ENCODE measurements at places on chromosomes 1 and 21.

GRCh38 chr1:162006081-162006480 lies 17.6 kb downstream of the OLFML2B start:
- no peak for DNase-seq

DNA sequence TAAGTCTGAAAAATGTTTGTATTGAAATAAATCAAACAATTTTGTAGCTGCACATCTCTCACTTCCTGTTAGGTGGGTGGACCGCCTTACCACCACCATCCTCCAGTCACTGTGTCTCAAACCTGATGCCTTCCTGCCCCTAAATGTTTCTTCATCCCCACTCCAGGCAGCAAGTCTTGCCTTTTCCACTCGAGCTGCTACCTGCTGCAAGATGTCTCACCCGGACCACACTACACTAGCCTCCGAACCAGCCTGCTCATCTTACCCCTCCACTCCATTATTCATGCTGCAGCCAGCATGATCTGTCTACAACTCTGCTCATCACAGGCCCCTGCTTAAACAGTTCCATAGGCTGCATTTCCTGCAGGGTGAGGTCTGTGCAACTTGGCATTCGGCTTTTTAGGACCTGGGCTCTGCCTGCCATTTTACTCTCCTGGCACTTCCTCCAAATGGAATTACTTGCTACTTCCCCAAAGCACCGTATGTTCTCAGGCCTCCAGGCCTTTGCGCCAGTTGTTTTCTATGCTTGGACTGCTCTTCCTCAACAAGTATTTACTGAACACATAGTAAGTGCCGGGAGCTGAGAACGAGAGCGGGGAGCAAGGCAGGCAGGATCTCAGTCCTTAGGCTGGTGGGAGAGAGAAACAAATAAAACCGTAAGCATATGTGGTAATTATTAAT lies 5.2 kb upstream of the SF3A3 start:
- DNase-seq, result no peak

- DNase-seq, result no peak
Observed at GRCh38 chr1:18505666-18506065, 24.9 kb downstream of the KLHDC7A start.

- DNase-seq, result no peak
Observed at GRCh38 chr1:245999697-246000637, 507.1 kb downstream of the SMYD3 start.

DNA sequence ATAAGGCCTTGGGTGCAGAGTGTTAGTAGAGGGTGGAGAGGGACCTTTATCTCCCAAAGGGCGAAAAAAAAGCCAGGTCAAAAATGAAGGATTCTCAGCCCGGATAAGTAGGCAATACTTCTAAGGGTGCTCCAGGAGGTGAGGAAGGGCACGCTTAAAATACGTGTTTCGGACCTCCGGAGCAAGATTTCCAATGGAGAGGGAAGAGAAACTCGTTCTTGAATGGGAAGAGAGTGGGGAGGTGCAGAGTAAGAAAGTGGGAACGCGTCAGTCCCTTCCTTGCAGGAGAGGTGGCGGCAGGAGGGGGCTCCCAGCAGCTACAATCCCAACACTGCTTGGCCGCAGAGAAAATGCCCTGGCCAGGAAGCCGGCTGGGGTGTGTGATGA lies 581 bp downstream of the EFCAB14 start:
- no peak for DNase-seq

GRCh38 chr1:20477348-20478056 lies 8.5 kb downstream of the CAMK2N1 start:
- DNase-seq, result no peak

GRCh38 chr1:206117151-206117948 lies at the start of gene AVPR1B:
Gene AVPR1B (minus strand): TSS chr1:206117388. CDS start chr1:206116890, 498 bp downstream.
- no peak for DNase-seq

DNA sequence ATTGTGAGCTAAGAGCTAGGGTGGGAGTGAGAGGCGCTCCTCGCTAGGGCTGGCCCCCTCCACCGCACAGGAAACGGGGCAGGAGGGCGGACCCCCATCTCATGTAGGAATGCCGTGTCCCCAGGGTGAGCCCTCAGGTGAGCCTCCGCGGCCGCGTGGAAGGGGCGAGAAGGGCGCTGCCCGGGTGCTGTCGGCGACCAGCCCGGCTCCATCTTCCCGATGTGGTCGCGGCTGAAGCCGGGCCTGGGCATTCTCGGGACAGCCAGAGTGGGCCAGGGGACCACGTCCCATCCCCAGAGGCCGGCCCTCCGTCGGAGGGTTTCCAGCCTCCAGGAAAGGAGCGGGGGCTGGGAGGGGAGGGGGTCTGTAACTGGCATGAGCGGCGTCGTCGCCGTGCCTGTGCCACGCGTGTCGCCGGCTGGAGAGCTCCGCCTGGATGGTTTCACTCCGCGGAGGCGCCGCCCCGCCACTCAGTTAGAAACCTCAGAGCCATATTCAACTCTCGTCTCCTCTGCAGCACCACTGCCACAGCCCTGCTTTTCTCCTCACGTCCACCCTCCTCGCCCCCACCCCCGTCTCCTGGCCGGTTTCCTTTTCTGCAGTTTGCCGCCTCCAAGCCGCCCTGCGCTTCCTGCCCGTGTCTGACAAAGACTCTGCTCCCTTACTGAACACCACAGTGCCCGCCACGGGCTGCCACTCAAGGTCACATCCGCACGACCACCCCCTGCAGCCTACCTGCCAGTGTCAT lies at the start of gene TMEM269:
Gene TMEM269 (plus strand): TSS at position 46 of the 748 bp plus-strand sequence. CDS start 4,903 bp downstream, outside the sequence.
- peak; percentile 14 for DNase-seq

DNA sequence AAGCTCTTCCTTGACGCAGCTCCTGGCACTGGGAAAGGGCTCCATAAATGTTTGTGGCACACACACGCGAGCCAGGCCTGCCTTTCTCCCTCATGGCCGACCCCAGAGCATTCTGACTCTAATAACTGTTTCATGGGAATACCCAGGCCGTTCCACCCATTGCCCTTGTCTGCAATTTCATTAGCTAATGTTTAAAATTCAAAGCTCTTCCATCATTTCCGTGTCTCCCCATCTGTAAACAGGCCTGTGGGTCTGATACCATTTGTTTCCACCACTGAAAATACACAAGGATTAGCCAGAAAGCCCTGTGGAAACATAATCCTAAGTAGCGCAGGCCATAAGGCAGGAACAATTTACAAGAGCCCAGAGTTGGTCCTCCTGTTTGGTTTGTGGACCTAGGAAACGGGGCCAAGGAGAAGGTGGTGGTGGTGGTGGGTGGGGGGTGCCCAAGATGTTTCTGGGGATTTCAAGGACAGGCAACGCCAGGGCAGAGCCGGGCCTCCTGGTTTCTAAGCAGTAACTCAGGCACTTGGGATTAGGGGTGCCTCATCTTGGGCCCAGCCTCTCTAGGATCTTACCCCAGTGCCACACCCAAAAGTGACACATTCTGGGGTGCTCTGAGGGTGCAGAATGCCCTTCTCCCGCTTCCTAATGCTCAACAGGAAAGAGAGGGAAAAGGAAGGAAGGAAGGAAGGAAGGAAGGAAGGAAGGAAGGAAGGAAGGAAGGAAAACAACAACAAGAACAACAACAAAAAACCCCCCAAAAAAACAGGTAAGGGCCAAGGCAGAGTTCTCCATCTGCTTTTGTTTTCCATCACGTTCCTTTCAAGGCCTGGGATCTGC lies 79.4 kb downstream of the SSBP3 start:
- DNase-seq, result no peak

GRCh38 chr1:219463636-219464035 lies 149.3 kb downstream of the ZC3H11B start:
- DNase-seq, result no peak

- no peak for DNase-seq
Observed at GRCh38 chr1:164755690-164756089, 196.7 kb downstream of the PBX1 start.

DNA sequence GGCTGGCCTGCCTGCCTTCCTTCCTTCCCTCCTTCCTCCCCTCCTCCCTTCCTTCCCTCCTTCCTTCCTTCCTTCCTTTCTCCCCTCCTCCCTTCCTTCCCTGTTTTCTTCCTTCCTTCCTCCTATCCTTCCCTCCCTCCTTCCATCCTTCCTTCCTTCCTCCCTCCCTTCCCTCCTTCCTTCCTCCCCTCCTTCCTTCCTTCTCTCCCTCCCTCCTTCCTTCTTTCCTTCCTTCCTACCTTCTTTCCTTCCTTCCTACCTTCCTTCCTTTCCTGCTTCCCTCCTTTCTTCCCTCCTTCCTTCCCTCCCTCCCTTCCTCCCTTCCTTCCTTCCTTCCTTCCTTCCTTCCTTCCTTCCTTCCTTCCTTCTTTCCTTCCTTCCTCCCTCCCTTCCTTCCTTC lies 70.1 kb upstream of the PTGFR start:
- DNase-seq, result no peak

DNA sequence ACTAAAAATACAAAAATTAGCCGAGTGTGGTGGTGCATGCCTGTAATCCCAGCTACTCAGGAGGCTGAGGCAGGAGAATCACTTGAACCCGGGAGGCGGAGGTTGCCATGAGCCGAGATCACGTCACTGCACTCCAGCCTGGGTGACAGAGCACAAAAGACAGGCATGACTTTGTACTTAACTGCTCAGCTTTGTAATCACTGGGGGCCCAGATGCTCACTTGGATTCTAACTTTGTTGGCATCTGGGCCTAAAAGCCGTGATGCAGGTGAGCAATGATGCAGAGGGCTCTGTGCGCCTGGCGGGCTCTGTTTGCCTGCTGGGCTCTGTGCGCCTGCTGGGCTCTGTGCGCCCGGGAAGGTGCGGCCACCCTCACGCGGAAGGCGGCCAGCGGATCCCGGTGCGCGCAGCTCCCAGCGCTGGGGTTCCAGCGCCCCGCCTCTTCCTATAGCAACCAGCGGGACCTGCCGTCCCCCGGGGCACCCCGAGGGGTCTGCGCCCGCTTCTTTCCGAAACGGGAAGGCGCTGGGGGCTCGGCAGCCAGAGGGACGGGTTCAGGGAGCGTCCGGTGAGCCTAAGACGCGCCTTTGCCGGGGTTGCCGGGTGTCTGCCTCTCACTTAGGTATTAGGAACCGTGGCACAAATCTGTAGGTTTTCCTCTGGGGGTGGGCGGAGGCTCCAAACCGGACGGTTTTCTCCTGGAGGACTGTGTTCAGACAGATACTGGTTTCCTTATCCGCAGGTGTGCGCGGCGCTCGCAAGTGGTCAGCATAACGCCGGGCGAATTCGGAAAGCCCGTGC lies 31.7 kb downstream of the PRMT2 start:
- no peak for DNase-seq

DNA sequence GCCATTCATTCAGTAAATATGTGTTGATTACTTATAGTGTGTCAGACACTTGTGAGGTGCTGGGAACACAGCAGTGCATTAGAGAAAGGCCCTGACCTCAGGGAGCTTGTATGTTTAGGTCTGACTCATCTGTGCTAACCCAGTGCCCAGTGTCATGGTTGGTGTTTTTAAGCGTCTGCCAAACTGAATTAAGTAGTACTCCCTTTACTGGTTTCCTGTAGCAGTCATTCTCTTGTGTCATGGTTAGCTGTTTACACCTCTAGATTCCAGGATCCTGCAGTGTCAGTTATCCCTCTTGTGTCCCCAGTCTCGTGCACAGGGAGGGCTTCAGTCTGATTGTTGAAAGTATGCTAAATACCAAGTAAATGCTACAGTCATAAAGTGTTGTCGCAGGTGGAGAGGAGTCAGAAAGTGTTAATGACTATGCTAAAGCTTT lies 14.2 kb downstream of the UCK2 start:
- no peak for DNase-seq

- no peak for DNase-seq
Observed at GRCh38 chr1:7993593-7994479, 32.3 kb downstream of the ERRFI1 start.

DNA sequence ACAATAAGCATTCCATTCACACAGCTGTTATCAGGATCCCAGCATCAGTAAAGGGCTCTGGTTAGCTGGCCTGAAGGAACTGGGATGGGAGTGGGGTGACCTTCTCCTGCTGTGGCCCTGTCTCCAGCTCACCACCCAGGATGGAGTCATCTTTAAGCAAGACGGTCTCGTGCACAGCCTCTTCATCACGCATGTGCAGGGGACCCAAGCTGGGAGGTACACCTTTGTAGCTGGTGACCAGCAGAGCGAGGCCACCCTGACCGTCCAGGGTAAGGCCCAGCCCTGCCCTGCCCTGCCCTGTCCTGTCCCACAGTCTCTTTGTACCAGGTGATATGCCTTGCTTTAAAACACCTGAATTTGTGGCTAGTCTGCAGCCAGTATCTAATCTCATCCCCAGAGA lies 24.3 kb downstream of the IGFN1 start:
- DNase-seq, result no peak

DNA sequence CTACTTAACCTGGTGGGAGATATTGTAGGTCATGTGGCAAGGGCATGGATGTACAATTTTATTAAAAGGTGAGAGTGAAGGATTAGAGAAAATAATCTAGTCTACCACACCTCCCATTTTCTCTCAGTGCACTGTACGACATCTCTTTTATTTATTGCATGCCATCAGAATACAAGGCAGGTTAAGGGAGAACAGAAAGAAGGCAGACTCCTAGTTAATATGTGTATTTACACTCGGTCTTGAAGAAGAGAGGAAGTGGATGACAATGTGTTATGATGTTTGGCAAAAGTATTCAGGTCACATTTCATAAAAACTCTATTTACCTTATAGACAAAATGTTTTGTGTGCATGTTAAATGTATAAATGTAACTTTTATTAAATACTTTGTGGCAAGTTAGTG lies 306.1 kb downstream of the CTH start:
- DNase-seq, result no peak

DNA sequence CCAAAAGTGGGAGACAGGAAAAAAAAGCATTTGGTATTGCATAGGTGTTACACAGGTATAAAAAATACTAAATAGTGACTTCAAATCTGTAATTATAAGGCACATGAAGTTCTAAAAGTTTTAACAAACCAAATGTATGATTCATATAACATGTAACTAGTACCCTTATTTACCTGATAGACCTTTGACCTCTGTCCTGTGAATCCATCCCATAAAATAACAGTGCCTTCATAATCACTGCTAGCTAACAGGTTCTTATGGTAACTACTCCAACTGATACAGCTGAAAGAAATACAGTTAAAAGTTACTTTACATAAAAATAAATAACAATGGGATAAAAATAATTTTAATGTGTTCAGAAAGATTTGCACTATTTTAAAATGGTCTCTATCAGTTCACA lies 163.5 kb downstream of the COP1 start:
- DNase-seq, result no peak

DNA sequence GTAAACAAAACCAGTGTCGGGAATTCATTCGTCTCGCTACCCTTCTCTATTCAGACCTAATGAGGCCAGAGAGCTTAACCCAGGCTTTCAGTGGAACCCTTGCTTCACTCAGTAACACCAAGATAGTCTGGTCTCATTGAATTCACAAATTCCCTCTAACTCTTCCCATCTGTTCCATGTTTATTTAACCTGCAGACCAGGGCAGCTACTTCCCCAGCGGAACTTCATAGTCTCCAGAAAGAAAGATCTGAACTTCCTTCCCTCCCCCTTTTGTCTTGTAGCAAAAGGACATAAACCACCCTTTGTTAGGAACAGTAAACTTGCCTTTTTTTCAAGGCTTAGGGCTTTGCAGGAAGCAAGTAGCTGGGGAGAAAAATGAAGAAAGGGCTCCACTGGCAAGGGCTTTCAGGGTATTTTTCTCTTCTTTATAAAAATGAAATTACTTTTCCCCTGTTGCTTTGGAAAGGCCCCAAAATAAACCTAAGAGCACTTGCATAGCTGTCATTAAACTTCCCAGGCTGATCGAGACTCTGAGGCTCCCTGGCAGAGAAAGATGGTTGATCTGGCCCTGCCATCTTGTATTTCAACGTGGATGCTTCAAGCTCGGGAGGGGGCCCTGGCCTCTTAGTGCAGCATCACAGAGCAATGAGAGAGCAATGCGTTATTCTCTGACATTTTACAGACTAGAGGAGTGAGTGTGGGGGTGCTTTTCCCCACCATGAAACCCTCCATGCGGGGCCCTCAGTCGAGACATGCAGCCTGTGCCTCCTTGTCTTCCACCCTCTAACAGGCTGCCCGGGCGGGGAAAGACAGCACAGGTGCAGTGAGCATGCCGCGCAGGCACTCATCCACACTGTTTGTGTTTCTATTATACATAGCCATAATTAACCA lies 30.0 kb downstream of the MIS18A start:
- DNase-seq, result no peak
